ENCODE measurements at places on chromosomes 5 and 9.

DNA sequence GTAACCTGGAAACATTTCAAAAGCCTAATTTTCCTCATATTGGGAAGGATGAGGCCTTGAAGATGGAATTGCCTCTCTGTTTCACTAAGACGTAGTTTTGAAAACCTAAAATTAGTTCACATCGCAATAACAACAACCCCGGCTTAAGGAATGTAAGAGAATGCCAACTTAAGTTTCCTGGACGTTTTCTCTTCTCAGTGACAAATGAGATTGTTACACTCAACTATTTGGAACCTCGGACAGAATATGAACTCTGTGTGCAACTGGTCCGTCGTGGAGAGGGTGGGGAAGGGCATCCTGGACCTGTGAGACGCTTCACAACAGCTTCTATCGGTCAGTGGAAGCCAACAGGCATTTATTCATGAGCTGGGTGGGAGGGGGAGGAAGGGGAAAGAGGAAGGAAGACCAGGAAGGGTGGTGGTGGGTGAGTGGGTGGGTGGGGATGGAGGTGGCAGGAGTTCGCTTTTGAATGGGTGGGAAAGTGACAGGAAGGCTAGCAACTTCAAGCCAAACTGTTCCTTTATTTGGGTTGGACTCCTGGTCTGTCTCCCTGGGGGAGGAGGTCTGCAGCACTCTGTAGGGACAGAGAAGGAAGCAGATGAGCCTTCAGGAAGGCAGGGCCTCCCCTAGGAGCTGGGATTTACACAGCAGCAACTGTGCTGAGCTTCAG lies 83.4 kb downstream of the TEK start:
- DNase-seq: no peak

DNA sequence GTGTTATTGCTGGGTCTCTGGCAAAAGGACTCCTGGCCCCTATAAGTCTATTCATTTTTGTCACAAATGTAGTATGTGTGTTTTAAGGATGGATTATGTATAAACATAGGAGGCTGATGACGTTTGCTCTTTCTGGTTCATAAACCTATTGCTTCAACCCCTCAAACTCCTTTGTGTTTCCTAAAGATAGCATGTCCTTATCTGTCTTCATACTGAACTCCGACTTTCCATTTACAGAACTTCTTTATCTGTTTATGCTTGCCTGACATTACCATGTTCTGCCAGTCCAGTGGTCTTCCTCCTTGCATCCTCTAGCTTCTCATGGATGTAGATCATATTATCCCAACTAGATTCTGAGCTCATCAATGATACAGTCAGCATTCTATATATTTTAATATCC lies 46.1 kb downstream of the ARHGEF28 start:
- DNase-seq: no peak

GRCh38 chr9:126108240-126108639 lies 218.4 kb upstream of the MVB12B start:
- DNase-seq: no peak

- DNase-seq: no peak
Observed at GRCh38 chr5:159906943-159907342, 9.3 kb upstream of the ADRA1B start.

- no peak for DNase-seq
Observed at GRCh38 chr5:179834120-179834519, 13.4 kb downstream of the SQSTM1 start.

DNA sequence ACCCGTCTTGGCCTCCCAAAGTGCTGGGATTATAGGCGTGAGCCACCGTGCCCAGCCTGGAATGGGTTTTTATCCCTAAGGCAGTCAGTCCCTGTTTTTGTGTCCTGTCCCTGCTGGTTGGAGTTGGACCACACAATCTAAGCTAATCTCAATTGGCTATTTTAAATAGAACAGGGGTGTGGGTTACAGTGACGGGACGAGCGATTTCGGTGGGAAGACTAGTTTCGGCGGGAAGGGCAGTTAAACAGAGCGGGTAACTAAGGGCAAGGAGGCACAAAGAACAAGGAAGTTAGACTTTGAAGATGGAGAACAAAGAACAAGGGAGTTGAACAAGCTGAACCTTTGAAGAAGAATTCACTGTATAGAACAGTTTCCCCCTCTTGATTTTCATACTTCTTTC lies 1.4 kb downstream of the GTF3C5 start:
- DNase-seq: no peak

DNA sequence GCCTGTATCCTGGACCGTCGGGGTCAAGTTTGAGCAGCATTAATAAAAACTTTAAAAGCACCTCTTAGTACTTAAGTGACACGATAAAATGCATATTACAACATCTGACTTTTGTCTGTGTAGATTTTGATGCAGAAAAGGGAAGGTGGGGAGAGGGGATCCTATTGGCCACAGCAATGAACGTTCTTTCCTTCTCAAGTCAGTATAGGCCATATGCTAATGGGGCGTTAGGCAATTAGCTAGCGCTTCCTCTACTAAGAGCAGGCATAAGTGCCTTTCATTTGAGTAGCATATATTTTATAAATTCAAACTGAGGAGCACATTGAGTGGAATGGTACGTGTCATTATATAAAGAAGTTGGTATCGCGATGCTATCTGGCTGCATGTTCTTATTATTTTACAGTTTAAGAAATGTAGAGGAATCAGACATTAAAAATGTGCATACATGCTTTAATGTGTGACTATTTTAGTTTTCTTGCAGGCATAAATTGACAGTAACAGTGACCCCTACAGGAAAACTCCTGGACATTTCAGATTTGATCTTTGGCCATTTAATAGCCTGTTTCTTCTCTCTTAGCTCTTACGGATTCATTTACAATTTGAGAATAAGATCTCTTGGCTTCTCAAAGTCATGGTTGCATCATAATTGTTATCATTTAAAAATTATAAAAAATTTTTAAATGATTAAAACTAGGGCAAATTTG lies 1.1 kb upstream of the GNA14 start:
- no peak for DNase-seq

DNA sequence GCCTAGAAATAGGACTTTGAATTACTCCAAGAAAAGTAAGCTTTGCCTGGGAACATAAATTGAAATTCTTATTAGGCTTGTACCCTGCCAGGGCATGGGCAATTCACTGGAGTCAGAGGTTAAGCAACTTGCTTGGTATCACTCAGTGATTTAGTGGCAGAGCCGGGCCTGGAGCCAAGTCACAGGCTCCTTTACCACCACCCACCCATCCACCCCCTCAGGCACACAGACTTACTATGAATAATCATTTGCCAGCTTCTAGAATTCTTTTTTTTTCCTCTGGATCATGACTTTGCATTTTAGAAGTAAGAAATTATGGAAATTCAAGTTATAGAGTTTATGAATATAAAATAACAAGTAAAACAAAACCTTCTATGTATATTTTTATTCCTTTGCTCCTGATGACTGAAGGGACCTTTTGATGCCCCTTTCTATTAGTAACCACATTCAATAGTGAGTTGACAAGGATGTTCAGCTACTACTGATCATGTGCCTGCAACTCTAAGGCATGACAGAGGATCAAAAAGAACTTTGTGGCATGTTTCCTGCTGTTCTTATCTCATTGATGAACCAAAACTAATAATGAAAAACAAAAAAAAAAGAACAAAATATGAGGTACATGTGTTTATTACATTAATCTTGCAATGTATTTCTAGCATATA lies 614.7 kb downstream of the TLR4 start:
- DNase-seq: no peak

- DNase-seq: no peak
Observed at GRCh38 chr5:134887593-134888159, 13.5 kb downstream of the TXNDC15 start.

DNA sequence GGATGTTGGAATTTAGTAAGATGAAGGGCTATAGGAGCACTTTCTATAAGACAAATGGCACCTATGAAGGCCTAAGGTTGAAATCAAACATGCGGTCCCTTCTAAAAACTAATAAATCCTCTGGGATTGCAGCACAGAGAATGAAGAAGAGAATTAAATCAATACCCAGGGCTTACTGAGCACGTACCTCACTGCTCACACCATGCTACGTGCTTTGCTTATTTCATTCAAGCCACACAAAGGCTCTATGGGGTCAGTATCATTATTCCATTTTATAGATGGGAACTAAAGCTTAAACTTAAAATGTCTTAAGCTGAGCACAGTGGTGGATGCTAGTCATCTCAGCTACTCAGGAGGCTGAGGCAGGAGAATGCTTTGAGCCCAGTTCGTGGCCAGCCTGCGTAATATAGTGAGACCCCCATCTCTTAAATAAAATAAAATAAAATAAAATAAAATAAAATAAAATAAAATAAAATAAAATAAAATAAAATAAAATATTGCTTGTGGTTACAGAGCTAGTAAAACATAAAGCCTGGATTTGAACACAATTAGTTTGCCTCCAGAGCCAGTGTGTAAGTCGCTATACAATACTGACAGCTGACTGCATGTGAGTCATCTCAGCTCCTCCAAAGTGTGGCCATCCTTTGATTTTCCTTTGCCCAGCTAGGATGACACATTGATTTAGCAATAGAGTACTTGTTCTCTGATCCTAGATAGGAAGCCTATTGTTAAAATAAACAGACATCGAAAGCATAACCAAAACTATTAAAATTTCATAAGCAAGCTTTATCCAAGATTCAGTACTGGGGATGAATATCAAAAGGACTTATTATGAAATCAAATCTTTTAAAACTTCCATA lies 20.9 kb upstream of the DPYSL3 start:
- DNase-seq: peak; percentile 68

DNA sequence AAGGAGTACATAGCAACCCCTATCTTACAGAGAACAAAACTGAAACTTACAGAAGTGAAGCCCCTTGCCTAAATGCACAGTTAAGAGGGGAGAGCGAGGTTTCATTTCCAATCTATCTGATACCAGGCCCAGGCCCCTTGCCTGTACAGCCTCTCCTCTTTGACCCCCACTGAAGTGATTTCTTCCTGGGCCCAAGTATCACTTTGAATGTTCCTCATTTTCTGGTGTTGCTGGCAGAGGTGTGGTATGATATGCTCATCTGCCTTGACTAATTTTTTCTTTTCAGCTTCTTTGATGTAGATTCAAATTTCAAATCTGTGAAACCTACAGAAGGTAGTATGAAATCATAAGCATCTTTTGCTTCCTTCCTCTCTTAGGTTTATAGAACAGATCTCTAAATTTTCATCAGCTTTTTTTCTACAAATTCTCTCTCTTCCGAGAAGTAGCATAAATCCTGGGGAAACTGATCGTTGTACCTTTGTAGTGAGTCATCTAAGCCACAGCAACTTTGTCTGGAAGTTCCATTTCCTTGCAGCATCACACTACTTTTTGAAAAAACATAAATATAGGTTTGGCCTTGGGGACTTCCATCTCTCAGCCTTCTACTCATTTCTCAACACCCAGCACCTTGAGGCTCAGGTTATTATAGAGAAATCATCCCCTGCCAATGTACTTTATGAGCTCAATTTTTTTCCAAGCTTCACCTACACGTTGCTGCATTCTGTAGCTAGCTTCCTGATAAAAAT lies 402.4 kb upstream of the PTGER4 start:
- DNase-seq: no peak

- no peak for DNase-seq
Observed at GRCh38 chr9:6955251-6955921, 197.6 kb downstream of the KDM4C start.

DNA sequence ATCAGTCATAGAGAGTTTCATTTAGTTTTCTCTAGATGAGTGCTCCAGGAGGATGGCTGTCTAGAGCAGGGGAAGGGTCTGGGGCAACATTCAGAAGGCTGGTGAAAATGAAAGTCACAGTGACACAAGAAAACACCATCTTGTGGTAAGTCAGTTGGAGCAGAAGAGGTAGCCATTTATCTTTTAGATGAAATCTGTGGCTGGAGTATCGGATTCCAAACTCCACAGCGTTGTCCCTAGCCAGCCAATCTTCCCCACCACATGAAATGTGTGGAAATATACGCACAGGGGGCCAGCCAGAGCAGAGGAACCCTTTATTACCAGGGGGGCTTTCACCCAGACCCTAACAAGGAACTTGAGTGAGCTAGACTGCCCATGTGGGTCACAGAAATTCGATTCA lies 15.9 kb upstream of the TNFAIP8 start:
- no peak for DNase-seq

GRCh38 chr9:16870596-16871335 lies at the start of gene BNC2:
Gene BNC2, minus strand, starts transcription at chr9:16870670. Its CDS starts 22 bp downstream, at chr9:16870648.
- DNase-seq: no peak

DNA sequence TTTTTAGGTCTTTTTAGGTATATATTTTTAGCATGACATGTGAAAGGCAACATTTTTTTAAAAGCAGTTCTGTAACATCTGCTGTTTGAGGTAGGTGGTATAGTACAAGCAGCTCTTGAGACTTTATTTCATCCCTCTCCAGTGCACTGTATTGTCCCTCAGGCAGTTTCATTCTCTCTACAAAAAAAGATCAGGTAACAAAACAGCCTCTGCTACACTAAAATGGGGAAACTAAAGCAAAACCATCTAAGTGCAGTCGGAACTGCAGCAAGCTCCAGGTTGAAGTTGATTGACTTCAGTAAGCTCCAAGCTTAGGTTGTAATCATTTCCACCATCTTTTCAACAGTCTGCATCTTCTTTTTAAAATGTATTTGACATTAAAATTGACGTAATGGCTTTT lies 195.6 kb downstream of the DEPDC1B start:
- no peak for DNase-seq

GRCh38 chr5:119067450-119067849 lies 3.4 kb upstream of the DMXL1 start:
- DNase-seq: no peak

GRCh38 chr5:136159457-136159856 lies 26.8 kb downstream of the SMAD5 start:
- DNase-seq: no peak

DNA sequence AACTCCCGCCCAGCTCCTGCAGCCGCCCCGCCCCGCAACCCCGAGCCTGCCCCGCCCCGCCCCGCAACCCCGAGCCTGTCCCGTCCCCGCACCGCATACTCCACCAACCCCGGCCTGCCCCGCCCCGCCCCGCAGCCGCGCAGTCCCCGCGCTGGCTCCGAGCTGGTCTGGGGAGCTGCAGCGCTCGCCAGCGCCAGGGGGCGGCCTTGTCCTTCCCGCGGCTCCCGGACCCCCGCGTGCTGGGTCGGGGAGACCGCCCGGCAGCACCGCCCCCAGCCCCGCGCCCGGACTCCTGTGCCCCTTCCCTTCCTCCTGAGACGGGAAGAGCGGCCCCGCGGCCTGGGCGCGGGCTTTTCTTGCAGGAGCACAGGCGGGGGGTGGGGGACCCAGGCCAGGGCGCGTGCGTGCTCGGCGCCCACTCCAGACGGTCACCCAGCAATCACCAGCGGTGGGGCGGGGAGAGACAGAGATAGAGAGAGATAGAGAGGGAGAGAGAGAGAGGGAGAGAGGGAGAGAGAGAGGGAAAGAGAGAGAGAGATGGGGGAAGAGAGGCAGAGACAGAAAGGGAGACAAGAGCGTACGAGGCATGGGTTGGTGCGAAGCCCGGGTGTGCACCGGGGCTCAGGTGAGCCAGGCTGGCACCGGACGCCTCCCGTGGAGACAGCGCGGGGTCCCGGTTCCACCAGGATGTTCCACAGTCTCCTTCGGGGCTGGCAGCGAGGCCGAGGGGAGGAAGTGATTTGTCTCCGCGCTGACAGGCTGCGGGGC lies 14.7 kb upstream of the TMEM250 start:
- DNase-seq: no peak

GRCh38 chr5:17837757-17838156 lies 203.5 kb downstream of the TAF11L14 start:
- no peak for DNase-seq
